Mesendoderm (in vitro differentiated cells): ENCODE measurements at places on chromosomes 2 and 18.

- no peak overlapping the region for H3K27ac ChIP-seq
- DNase-seq: no peak
- H3K4me3 ChIP-seq: no peak overlapping the region
These were observed 672.6 kb downstream of the EPHA4 start for GRCh38 chr2:220899492-220899891.

- H3K36me3 ChIP-seq: no peaks in the 10 kb centered on the region
- no peak overlapping the region for H3K4me3 ChIP-seq
- DNase-seq: no peak
- no peaks in the 10 kb centered on the region for H3K27me3 ChIP-seq
- H3K4me1 ChIP-seq: no peaks in the 10 kb centered on the region
- H3K27ac ChIP-seq: no peak overlapping the region
These were observed 108.9 kb downstream of the SATB2 start for GRCh38 chr2:199348871-199349270.

DNA sequence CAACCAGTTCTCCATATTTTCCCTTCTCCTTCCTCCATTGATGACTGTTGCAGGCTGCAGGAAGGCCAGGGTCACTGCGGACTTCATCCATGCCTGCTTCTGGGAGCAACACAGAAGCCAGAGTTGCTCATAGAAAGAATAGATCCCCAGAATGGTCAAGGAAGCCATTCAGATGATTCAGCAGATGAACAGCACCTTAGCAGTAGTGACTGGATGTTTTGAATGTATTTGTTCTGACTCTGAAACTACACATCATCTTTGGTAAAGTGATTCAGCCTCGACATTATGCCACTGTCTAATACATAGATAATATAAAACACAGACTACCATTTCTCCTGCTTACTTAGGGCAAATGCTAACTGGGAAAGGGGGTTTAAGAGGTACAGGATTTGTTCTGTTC lies 411.6 kb downstream of the RND3 start:
- H3K27me3 ChIP-seq: no peaks in the 10 kb centered on the region
- H3K4me1 ChIP-seq: no peaks in the 10 kb centered on the region
- no peak for DNase-seq
- H3K4me3 ChIP-seq: no peak overlapping the region

- no peaks in the 10 kb centered on the region for H3K36me3 ChIP-seq
- H3K27me3 ChIP-seq: no peaks in the 10 kb centered on the region
- no peak for DNase-seq
- no peak overlapping the region for H3K4me3 ChIP-seq
- H3K4me1 ChIP-seq: no peaks in the 10 kb centered on the region
These were observed 6.9 kb downstream of the SNORC start for GRCh38 chr2:232876978-232877441.

- H3K36me3 ChIP-seq: no peaks in the 10 kb centered on the region
- no peak overlapping the region for H3K4me3 ChIP-seq
These were observed 51.1 kb downstream of the PLEKHM3 start for GRCh38 chr2:207974216-207974605.

- no peak overlapping the region for H3K27ac ChIP-seq
- H3K36me3 ChIP-seq: no peaks in the 10 kb centered on the region
- peaks cover 8% of the 10 kb centered on the region for H3K27me3 ChIP-seq
- no peak for DNase-seq
- no peaks in the 10 kb centered on the region for H3K4me1 ChIP-seq
These were observed 26.5 kb upstream of the GREB1L start for GRCh38 chr18:21215490-21215889.

DNA sequence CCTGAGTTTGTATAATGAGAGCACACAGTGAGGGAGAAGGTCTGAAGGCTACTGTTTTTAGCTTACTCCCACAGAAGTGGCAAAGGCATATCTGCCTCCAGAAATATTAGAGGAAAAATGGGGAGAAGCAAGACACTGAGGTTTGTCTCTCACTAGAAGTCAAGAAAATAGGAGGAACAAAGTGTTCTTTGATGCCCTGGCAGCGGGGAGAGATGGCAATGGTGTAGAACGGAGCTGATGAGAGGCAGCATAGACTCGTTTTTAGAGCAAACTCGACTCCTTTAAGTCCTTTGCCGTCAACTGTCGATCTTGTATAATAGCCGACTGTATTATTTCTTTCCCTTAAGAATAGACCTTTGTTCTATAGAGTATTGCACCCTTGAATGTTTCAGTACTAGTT lies 73.8 kb downstream of the ANKRD44 start:
- H3K4me1 ChIP-seq: no peaks in the 10 kb centered on the region
- no peaks in the 10 kb centered on the region for H3K36me3 ChIP-seq
- H3K4me3 ChIP-seq: no peak overlapping the region

DNA sequence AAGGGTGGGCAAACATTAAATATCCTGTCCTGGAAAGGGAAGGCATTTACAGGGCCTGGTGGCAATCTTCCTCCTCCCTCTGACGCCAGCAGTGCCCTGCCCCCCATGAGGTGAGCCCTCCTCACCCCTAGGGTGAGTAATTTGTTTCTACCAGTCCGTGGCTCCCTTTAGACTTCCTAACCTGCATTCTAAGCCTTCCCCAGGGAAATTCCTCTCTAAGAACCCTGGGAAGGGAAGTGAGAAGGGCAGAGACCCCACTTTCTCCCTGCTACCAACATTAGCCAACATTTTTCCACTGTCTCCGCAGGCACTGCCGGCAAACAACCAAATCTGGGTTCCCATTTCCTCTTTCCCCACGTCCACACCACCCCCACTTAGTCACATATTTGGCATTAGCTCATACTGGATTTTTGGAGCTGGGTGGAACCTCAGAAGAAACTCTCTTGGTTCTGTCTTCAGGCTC lies 69.3 kb downstream of the NRP2 start:
- H3K27me3 ChIP-seq: no peaks in the 10 kb centered on the region
- no peak overlapping the region for H3K27ac ChIP-seq

DNA sequence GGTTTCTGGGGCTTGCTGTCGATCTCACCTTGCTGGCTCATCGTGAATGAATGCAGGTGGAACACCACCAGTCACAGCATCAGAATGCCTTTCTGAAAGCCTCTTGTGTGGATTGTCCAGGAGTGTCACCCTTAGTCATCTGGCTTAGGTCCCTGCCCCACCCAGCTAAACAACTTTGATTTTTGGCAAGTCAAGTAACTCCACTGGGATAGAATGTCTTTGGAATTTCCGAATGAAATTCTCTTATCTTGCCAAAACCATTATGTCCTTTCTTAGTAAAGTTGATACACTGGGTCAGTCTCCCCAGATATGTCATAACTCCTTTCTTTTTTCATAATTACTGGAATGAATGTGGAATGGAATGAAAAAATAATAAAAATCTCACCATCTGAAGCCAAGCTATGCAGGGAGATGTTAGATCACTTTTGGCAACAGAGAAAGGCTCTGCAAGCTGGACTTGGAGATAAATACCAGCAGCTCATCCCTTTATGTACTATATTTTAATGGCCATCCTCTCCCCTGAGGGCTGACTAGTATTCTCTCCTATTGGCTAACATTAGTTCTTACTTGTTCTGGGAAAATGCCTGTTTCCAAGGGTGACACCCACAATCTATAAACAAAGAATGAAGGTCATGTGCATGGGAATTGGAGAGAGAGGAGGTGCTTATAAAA lies 35.4 kb downstream of the INSIG2 start:
- H3K27me3 ChIP-seq: no peaks in the 10 kb centered on the region
- DNase-seq: peak; percentile 48
- H3K4me1 ChIP-seq: no peaks in the 10 kb centered on the region

- H3K27ac ChIP-seq: no peak overlapping the region
- H3K36me3 ChIP-seq: peaks cover 3% of the 10 kb centered on the region
- H3K27me3 ChIP-seq: no peaks in the 10 kb centered on the region
- no peaks in the 10 kb centered on the region for H3K4me1 ChIP-seq
These were observed 11.8 kb downstream of the CEP68 start for GRCh38 chr2:65067806-65068553.

DNA sequence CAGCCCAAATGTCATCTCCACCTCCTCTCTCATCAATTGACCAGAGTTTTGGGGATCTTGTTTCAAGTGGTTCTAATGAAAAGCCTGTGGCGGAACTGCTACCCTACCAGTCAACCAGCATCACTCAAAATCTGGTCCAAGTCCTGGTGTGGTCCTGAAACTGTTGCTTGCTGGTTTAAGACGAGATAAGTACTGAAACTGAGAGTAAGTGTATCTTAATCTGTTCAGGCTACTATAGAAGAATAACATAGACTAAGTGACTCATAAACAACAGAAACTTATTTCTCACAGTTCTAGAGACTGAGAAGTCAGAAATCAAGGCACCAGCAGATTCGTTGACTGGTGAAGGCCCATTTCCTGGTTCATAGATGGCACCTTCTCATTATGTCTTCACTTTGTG lies 879 bp upstream of the GALNT5 start:
- DNase-seq: no peak
- no peaks in the 10 kb centered on the region for H3K36me3 ChIP-seq
- H3K4me3 ChIP-seq: no peak overlapping the region
- no peaks in the 10 kb centered on the region for H3K27me3 ChIP-seq

GRCh38 chr2:142642650-142643049 lies 234.8 kb upstream of the KYNU start:
- no peaks in the 10 kb centered on the region for H3K4me1 ChIP-seq
- no peak for DNase-seq
- no peaks in the 10 kb centered on the region for H3K36me3 ChIP-seq
- H3K27me3 ChIP-seq: no peaks in the 10 kb centered on the region
- H3K4me3 ChIP-seq: no peak overlapping the region
- H3K27ac ChIP-seq: no peak overlapping the region

DNA sequence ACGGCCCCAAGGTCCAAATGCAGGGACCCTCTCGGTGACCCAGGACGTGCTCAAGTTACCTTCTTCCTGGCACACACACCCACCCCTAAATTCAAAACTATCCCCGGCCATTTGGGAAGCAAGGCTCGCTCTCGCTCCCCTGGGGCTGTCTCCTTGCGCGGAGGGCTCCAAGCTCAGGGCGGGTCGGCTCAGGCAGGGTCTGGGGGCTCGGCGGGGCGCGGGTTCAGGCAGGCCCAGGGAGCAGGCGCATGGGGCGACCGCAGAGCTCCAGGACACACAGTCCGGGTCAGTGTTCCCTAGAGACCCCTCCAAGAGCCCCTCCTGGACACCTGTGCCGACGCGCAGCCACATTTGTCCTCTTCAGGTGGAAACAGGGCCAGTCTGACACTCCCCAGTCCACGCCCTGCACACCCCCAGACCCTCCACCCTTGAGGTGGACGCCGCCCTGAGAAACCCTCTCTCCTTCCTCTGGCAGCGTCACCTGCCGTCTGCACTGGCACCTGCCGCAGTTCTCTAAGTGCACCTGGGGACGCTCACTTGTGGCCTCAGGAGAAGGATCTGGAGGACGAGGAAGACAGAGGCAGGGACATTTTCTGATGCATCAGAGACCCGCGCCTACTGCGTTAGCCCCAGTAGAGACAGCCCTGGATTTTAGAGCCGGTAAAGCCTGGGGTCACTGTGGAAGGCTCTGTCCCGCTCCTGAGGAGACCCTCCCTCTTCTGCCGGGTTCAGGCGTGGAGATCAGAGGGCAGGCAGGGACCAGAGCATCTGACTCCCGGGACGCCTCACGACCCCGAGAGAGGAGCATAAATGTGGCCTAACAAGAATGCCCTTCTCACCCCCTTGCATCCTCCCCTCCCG lies 138.8 kb downstream of the TWIST2 start:
- no peaks in the 10 kb centered on the region for H3K27me3 ChIP-seq
- H3K4me1 ChIP-seq: no peaks in the 10 kb centered on the region
- H3K4me3 ChIP-seq: no peak overlapping the region

DNA sequence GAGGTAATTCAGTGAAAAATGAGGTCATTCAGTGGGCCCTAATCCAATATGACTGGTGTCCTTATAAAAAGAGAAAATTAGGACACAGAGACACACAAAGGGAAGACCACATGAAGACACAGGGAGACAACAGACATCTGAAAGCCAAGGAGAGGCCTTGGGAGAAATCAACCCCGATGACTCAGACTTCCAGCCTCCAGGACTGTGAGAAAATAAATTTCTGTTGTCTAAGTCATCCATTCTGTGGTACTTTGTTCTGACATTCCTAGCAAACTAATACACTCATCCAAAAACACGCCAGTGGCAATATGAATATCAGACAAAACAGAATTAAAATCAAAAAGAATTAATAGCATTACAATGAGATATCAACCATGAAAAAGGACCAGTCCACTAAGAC lies 303.7 kb downstream of the SS18 start:
- no peak overlapping the region for H3K27ac ChIP-seq
- no peaks in the 10 kb centered on the region for H3K36me3 ChIP-seq
- H3K4me1 ChIP-seq: no peaks in the 10 kb centered on the region

- no peaks in the 10 kb centered on the region for H3K36me3 ChIP-seq
- H3K27me3 ChIP-seq: no peaks in the 10 kb centered on the region
- H3K4me3 ChIP-seq: no peak overlapping the region
- H3K4me1 ChIP-seq: peaks cover 5% of the 10 kb centered on the region
- DNase-seq: peak; percentile 81
These were observed 80.0 kb upstream of the ZNF532 start for GRCh38 chr18:58784601-58785137.

DNA sequence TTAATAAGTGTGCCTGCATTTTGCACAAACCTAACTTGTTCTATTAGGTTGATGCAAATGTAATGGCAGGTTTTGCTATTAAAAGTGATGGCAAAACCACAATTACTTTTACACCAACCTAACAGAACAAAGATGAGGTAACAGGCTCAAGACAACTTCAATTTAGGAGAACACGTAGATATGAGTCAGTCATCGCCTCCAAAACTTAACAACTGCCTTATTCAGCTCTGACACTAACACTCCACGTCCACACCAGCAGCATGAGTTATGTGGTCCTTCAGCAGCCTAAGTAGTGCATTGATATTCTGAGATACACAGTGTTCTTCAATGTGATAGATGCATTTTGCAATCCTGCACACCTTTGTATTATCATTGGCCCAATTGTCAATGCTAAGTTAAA lies 1175.1 kb upstream of the ACVR2A start:
- H3K4me3 ChIP-seq: no peak overlapping the region
- H3K27ac ChIP-seq: no peak overlapping the region
- H3K36me3 ChIP-seq: no peaks in the 10 kb centered on the region
- H3K4me1 ChIP-seq: no peaks in the 10 kb centered on the region

GRCh38 chr2:60504049-60504448 lies 49.4 kb downstream of the BCL11A start:
- H3K27ac ChIP-seq: no peak overlapping the region
- H3K36me3 ChIP-seq: no peaks in the 10 kb centered on the region
- no peak for DNase-seq
- H3K4me1 ChIP-seq: peaks cover 9% of the 10 kb centered on the region
- no peak overlapping the region for H3K4me3 ChIP-seq
- no peaks in the 10 kb centered on the region for H3K27me3 ChIP-seq
